ENCODE measurements at places on chromosomes 3 and 15.

- DNase-seq = no peak
Observed at GRCh38 chr3:65729555-65729954, 309.2 kb downstream of the MAGI1 start.

GRCh38 chr15:88472225-88472624 lies 4.7 kb downstream of the MRPS11 start:
- no peak for DNase-seq

- no peak for DNase-seq
Observed at GRCh38 chr15:50542887-50543210, 3.6 kb downstream of the USP50 start.

DNA sequence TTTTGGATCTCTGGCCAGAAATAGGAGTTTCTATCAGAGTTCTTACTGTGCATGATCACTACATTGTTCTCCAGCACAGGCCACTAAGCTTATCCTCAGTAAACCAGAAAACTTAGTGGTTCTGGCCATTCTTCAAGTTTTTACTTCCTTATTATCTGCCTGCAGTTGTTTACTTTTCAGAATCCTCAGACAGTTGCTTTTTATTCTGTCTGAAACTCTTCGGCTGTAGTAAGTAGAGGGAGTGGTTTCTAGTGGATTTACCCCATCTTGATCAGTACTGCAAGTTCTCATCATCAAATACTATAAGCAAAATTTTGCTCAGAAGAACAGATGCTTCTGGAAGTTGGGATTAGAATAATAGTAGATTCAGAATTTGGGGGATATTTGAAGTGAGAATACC lies 193.0 kb upstream of the RARB start:
- DNase-seq = no peak

DNA sequence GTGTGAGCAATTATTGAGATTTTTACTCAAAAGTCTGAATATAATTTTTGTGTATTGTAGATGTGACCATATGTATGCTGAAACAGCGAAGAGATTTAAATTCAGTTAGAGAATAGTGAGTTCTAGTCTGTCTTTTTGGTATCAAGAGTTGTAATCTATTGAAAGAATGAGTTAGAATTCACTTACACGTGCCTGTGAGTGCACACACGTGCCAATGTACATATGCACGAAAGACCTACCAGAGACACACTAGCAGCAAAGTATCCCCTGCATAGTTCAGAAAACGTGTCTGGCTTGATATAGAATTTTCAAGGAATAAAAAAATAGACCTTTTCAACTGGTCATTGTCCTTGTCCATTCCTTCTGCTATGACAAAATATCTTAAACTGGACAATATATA lies 64.8 kb upstream of the BHLHE40 start:
- DNase-seq = no peak

GRCh38 chr15:57948351-57949289 lies 116.9 kb downstream of the ALDH1A2 start:
- no peak for DNase-seq

- DNase-seq = no peak
Observed at GRCh38 chr3:179148616-179149405, 654 bp downstream of the PIK3CA start.

GRCh38 chr3:43997316-43997715 lies 244.4 kb upstream of the TOPAZ1 start:
- DNase-seq = no peak

- DNase-seq = no peak
Observed at GRCh38 chr3:170323331-170323730, 34.2 kb upstream of the SKIL start.

DNA sequence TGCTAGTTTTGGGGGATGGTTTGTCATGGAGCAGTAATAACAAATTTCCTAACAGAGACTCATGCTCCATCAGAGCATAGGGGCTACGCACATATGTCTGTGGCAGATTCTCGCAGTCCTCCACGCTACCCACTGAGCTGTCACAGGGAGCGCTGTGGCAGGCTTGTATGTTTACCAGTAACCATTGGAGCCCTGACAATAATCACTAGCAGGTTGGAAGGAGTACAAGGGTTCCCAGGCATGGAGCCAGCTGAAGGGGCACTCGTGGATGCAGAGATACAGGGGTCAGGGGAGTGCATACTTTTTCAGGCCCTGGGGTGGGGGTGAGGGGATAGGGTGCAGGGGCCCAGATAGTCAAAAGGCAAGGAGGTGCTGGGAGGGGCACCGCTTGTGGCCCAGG lies 7.9 kb upstream of the GP9 start:
- DNase-seq = no peak

DNA sequence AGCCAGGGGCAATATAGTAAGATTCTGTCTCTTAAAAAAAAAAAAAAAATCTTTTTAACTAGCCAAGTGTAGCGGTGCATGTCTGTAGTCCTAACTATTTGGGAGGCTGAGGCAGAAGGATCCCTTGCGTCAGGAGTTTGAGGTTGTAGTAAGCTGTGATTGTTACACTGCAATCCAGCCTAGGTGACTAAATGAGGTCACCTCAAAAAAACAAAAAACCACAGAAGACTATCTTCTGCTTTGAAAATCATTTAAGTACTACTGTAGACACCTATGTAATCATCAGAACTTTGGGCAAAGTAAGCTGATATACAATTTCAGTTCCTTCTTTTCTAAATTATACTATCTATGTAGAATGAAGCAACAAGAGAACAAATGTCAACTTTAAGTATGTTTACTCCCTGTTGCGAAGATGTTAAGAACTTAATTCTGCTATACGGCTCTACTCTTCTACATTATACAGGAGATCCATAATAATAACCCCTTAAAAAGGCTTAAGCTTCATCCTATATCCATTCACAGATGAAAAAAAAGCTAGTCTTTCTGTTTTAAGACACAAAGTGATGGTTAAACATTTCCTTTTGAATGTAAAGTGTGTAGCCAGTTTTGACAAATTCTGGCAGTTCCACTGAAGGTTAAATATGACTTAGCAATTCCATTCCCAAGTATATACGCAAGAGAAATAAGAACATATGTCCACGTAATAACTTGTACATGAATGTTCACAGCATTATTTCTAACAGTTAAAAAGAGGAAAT lies 15.2 kb downstream of the DAZL start:
- DNase-seq = no peak

GRCh38 chr3:160568989-160569388 lies 3.6 kb upstream of the KPNA4 start:
- no peak for DNase-seq

DNA sequence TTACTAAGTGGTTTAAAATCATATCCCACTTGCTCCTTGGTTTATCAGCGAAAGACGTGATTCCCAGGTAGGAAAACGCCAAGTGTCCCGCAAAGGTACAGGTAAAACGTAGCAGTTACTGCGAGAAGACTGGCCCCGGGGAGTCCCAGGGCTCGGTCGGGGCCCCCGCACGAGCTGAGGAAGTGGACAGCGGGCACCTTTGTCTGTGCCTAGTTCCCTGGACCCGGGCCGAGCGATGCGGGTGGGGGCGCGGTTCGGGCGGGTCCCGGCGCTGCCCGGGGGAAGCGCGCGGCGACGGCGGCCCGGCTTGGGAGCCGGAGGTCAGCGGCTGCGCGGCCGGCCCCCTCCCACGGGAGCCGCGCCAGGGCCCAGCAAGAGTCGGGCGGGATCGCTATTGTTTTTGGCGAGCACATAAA lies 864 bp upstream of the NEO1 start:
- DNase-seq = no peak

- no peak for DNase-seq
Observed at GRCh38 chr3:188915127-188915526, 256.6 kb upstream of the TPRG1 start.

GRCh38 chr15:93506646-93507045 lies 417.6 kb upstream of the RGMA start:
- DNase-seq = no peak

GRCh38 chr15:101852356-101852755 lies 40.4 kb downstream of the OR4F15 start:
- DNase-seq = no peak

DNA sequence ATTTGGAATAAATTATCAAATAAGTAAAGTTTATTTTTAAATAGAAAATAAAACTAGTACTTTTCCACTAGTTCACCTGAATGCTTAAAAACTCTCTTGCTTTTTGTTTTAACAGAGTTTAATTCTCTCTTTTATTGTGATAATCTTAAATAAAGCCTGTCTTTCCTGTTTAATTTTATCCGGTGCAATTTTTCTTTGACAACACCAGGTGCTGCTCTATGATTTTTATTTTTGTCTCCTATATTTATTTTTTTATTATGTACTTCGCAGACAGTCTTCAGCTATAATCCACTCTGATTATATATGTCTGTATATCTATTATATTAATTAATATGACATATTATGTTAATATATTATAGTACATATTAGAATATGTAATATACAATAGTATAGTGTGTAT lies 1293.0 kb upstream of the EPHA6 start:
- no peak for DNase-seq

DNA sequence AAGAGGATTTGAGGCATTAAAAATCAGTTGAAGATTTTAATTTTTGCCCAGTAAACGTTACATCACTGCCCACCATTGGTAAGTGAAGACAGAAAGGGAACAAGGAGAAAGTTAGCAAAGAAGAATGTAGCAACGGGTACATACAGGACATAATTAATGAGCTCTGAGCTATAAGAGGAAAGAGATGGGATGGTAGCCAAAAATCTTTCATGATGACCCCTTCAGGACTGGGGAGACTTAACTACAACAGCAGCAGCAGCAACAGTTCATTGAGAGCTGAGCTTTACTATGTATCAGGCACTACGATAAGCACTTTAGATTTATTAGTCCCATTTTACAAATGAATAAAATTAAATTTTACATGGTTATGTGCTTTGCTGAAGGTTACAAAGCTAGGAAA lies 18.4 kb downstream of the EMC4 start:
- DNase-seq = no peak

GRCh38 chr3:29092348-29092747 lies 188.5 kb upstream of the RBMS3 start:
- DNase-seq = no peak

DNA sequence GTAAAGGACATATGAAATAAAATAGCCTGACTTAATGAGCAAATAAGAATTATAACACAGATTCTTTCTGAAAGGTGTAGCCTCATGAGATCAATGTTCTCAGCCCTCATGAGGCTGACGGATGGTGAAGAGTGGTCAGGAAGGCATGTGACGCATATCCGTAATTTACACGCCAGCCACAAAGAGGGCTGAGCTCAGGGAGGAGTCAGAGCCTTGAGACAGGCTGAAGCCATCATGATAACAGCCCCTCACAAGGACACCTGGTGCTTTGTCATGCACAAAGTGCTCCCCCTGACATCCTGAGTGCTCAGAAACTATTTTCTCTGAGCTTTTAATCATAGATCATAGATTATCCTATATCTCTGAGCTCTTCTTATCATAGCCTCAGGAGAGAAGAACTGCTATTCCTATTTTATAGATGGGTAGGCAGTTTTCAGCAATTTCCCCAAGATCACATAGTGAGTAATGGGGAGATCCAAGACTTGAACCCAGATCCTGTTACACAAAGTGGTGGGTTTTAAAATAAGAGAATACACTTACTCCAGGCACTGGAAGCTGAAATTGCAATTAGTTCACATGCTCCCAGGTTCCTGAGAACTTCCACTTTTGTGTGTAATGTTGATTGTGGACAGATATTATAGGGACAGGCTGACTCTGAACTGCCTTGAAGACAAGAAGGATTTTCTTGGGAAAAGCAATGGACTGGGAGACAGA lies 267.1 kb downstream of the RPLP1 start:
- DNase-seq = no peak
